Activated T-cell treated with anti-CD3 and anti-CD28 coated beads, Interleukin-2, amount 50 U/mL, for 24 hours (primary cell): ENCODE measurements at places on chromosomes 7 and 10.

- no peak for DNase-seq
Observed at GRCh38 chr7:119943942-119944600, 328.9 kb upstream of the KCND2 start.

DNA sequence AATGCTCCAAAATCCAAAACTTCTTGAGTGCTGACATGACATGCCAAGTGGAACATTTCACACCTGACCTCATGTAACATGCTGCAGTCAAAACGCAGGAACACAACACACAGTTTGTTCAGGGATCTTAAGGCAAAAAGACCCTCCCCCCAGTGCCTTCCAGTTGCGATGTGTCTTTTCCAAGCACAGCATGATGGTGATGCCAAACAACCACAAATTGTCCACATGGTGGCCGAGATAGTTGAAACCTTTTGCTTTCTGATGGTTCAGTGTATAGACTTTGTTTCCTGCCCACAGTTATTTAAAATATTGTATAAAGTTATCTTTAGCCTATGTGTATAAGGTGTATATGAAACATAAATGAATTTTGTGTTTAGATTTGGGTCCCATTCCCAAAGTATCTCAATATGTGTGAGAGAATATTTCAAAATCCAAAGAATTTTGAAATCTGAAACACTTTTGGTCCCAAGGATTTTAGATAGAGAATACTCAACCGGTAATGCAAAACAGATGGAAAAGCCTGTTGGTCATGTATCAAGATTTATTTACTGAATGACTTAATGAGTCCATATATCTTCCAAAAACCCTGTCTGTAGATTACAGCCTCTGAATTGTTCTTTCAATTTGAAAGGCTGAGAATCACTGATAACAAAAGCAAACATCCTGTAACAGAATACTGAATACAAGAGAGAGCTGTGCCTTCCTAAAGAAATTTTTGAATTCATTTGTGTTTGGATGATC lies 93.4 kb upstream of the OIT3 start:
- DNase-seq: no peak

DNA sequence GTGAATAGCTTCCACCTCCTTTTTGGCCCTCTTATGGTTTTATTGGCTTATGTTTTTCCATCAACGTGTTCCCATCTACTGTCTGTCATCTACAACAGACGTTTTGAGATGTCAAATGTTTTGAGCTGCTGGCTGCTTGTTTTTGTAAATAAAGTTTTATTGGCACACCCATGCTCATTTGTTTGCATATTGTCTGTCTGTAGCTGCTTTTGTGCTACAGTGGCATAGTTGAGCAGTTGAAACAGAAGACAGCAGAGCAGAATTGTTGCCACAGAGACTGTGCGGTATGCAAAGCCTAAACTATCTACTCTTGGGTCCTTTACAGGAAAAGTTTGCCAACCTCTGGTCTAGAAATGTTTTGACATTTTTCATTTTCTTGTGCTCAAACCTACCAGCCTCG lies 88.7 kb downstream of the VPS50 start:
- no peak for DNase-seq

- DNase-seq: no peak
Observed at GRCh38 chr7:106456329-106456728, 171.5 kb upstream of the NAMPT start.

DNA sequence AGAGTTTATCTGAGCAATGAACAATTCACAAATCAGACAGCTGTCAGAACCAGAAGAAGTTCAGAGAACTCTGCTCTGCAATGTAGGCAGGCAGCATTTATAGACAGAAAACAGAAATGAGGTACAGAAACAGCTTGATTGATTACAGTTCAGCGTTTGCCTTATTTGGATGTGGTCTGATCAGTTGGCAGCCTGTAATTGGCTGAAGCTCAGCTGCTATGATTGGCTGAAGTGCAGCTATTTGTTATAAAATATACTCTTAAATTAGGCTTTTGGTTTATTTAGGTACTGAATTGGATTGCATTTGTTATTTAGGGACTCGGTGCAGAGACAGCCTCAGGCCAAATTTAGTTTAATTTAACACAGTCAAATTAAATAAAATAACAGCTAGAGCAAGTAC lies 85.8 kb upstream of the JAZF1 start:
- no peak for DNase-seq

- no peak for DNase-seq
Observed at GRCh38 chr7:34759477-34760125, 101.6 kb downstream of the NPSR1 start.
